GDM1 (cell line): ENCODE measurements at places on chromosomes 5 and 9.

DNA sequence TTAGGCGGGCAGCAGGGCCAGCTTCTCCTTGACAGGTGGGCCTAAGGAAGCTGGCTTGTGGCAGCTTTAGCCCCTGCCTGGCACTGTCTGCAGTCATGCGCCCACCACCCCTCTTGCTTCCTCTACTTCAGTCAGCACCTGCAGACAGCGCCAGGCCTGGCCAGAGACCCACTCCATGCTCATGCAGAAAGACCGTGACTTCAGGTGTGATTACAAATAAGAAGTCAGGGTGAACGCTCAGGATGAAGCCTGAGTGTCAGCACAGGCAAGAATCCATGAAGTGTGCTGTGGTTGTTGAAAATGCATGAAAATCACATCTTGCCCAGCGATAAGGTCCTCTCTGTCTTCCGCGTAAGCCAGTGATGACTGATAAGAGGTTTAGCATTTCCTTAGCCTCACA lies 3.4 kb downstream of the CSF2 start:
- DNase-seq: no peak

- DNase-seq: no peak
Measured at GRCh38 chr5:138754699-138755057, 1.5 kb downstream of the CTNNA1 start.

DNA sequence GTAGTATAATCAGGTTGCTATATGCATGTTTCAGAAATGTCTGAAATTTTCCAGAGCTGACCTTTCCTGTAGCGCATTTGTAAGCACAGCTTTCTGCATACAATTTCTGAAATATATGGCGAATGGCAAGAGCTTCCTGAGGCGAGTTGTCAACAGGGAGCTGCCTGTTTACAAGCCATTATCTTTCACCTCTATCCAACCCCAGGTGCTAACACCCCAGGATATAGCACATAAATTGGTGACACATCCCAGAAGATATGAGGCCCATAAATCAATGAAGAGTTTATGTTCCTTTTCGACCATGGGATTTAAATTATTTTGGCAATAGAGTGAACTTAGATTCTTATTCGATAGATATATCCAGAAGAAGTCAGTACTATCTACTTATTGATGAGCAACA lies 379.8 kb downstream of the KDM4C start:
- DNase-seq: no peak

- DNase-seq: no peak
Measured at GRCh38 chr5:79236970-79237739, 1.2 kb downstream of the JMY start.
